A549 treated with CpdA at 1 μM for 4 hours (cell line): ENCODE measurements at places on chromosomes 3 and 15. TPM values are rescaled to one million over a fixed set of nuclear protein-coding genes. Genes with fewer than 3 reads are reported as not detected.

The TMEM40 gene
- 0.13 to 0.38 TPM (median 0.26 TPM) in 5 replicates for total RNA-seq

The MME gene
- total RNA-seq = not detected in 5 replicates

The ATP13A5 gene
- not detected in 5 replicates for total RNA-seq

The VEPH1 gene
- 0.07 to 0.10 TPM in 2 of 5 replicates, not detected in the others for total RNA-seq

The SPATA16 gene
- total RNA-seq = not detected in 5 replicates

The PIK3CB gene
- 15.7 to 21.1 TPM (median 18.7 TPM) in 5 replicates for total RNA-seq

The DPPA4 gene
- total RNA-seq = not detected in 5 replicates

The TIMP4 gene
- total RNA-seq = 10.9 to 14.7 TPM (median 11.8 TPM) in 5 replicates

The SLC28A1 gene
- 0.02 to 0.06 TPM (median 0.05 TPM) in 3 of 5 replicates, not detected in the others for total RNA-seq

The LSAMP gene
- 0.06 to 0.30 TPM (median 0.08 TPM) in 5 replicates for total RNA-seq

The DOCK3 gene
- total RNA-seq = 0.42 to 0.51 TPM (median 0.49 TPM) in 5 replicates

The RETNLB gene
- total RNA-seq = not detected in 5 replicates

The DNASE1L3 gene
- 0.09 to 0.30 TPM (median 0.16 TPM) in 3 of 5 replicates, not detected in the others for total RNA-seq

The SRPRB gene
- 58.0 to 80.3 TPM (median 65.8 TPM) in 5 replicates for total RNA-seq

The FAM174B gene
- 8.1 to 13.5 TPM (median 9.9 TPM) in 5 replicates for total RNA-seq

The IGSF10 gene
- total RNA-seq = 0.59 to 1.2 TPM (median 0.78 TPM) in 5 replicates

The IRAK2 gene
- 23.0 to 31.6 TPM (median 25.3 TPM) in 5 replicates for total RNA-seq

The CSPG4 gene
- 0.09 to 0.13 TPM (median 0.12 TPM) in 5 replicates for total RNA-seq

The LYZL4 gene
- not detected in 5 replicates for total RNA-seq

The GOLGA6C gene
- total RNA-seq = 0.05 TPM in 1 of 5 replicates, not detected in the others

The GCSAM gene
- total RNA-seq = not detected in 5 replicates

The ITGA11 gene
- 2.7 to 8.7 TPM (median 5.3 TPM) in 5 replicates for total RNA-seq

The VIPR1 gene
- 0.54 to 0.73 TPM (median 0.58 TPM) in 5 replicates for total RNA-seq

The FBXL22 gene
- 0.16 to 0.50 TPM (median 0.27 TPM) in 5 replicates for total RNA-seq

The ANKUB1 gene
- not detected in 5 replicates for total RNA-seq

The CPN2 gene
- total RNA-seq = not detected in 5 replicates

The CYP1A2 gene
- not detected in 5 replicates for total RNA-seq

The MEIS2 gene
- 7.6 to 10.3 TPM (median 9.2 TPM) in 5 replicates for total RNA-seq

The SAXO2 gene
- total RNA-seq = 1.6 to 3.6 TPM (median 3.1 TPM) in 5 replicates

The LRRN1 gene
- total RNA-seq = not detected in 5 replicates

The EAF2 gene
- total RNA-seq = 2.1 to 3.1 TPM (median 2.4 TPM) in 5 replicates

The MED12L gene
- 0.43 to 0.80 TPM (median 0.61 TPM) in 5 replicates for total RNA-seq

The ACTRT3 gene
- 2.6 to 3.1 TPM (median 2.8 TPM) in 5 replicates for total RNA-seq

The PIERCE2 gene
- 3.0 to 5.4 TPM (median 3.8 TPM) in 5 replicates for total RNA-seq

The ZNF80 gene
- not detected in 5 replicates for total RNA-seq

The TMCO5A gene
- total RNA-seq = not detected in 5 replicates

The WDR5B gene
- total RNA-seq = 3.0 to 4.3 TPM (median 3.2 TPM) in 5 replicates

The GABRR3 gene
- total RNA-seq = not detected in 5 replicates

The ALDH1A3 gene
- 21.1 to 31.2 TPM (median 22.1 TPM) in 5 replicates for total RNA-seq

The B3GNT5 gene
- 13.8 to 18.3 TPM (median 15.2 TPM) in 5 replicates for total RNA-seq

The IQCH gene
- total RNA-seq = 0.89 to 2.2 TPM (median 1.6 TPM) in 5 replicates

The PDCD7 gene
- total RNA-seq = 25.7 to 29.9 TPM (median 26.4 TPM) in 5 replicates

The FEZF2 gene
- total RNA-seq = not detected in 5 replicates

The GPX1 gene
- 244 to 303 TPM (median 289 TPM) in 5 replicates for total RNA-seq

The PRSS50 gene
- total RNA-seq = not detected in 5 replicates

The CHMP2B gene
- total RNA-seq = 79.4 to 93.1 TPM (median 82.2 TPM) in 5 replicates

The CHRNA5 gene
- total RNA-seq = 29.2 to 36.9 TPM (median 36.2 TPM) in 5 replicates

The MYZAP gene
- 0.50 to 0.99 TPM (median 0.80 TPM) in 5 replicates for total RNA-seq

The CEMIP gene
- total RNA-seq = 2.2 to 3.0 TPM (median 2.4 TPM) in 5 replicates

The BFSP2 gene
- total RNA-seq = not detected in 5 replicates

The HYAL1 gene
- total RNA-seq = 0.31 to 0.48 TPM (median 0.38 TPM) in 5 replicates

The EFHB gene
- total RNA-seq = 0.37 to 1.1 TPM (median 0.41 TPM) in 5 replicates

The CLDND1 gene
- 40.5 to 67.3 TPM (median 58.8 TPM) in 5 replicates for total RNA-seq

The SLC24A5 gene
- not detected in 5 replicates for total RNA-seq
